ENCODE measurements at places on chromosomes 3 and 15.

DNA sequence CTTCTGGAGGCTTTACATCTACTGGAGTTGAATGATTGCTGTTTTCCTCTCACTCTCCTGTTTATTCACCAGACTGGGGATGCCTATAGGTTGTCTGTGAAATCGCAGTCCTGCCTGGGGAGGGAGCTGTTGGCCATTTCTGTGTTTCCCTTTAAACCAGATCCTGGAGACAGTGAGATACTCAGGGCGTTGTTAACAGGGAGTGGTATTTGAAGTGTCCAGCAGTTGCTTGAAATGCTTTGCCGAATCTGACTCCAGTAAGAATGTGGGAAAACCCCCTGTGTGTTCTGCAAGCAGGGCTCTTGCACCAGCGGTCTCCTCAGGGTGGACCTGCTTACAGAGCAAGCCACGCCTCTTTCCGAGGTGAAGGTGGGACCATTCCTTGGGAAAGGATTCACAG lies 4.3 kb upstream of the LRRK1 start:
- no peak for DNase-seq

DNA sequence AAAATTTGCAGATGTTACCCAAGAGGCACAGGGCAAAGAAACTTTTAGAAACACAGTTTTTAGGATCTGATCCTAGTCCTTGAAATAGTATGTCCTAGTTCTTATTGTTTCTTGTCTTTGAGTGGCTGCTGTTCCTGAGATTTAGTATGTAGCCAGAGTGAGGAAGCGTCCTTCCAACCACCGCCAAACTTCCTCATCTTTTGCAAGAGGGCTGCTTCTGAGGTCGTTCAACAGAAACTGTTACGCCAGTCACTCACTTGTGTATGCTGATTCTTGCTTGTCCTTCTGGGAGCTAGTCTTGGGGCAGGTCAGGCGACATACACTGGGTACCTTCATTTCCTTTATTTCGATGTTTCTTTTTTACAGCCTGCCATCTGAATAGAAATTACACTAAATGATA lies 577.3 kb upstream of the ZNF717 start:
- no peak for DNase-seq

DNA sequence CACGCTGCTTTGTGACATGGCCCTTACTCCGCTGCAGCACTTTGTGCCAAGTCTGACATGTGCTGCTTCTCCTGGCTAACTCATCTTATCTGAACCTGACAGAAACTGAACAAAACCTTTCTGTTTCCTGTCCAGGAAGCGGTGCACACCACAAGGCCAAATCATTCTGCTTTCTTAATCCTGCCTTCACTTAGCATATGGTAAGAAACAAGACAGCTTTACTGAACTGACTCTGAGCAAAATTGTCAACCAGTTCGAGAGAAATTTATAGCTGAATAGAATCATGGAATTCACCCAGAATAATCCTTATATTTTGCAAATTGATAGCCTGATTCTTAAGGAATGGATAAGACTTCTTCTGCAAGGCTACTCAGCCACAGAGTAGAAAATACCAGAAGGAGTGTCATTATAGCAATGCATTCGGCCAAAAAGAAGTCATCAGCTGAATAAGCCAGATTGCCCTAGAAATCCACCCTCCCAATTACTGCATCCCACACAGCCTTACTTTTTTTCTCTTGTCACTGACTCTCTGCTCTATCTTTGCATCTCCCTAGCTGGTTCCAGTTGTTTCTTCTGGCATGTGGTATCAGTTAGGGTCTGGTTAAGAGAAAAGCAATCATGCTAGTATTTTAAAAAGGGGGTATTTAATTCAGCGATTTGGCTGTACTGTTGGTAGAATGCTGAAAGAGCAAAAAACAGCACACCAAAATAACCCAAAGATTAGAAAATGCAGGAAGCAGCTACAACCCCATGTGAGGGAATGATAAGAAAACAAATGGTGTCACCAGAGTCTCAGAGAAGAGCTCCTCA lies 41.6 kb upstream of the STRIT1 start:
- DNase-seq: peak; percentile 0

- no peak for DNase-seq
Measured at GRCh38 chr3:64072126-64072525, 48.8 kb upstream of the PSMD6 start.

GRCh38 chr3:151686257-151686656 lies 47.5 kb upstream of the AADACL2 start:
- DNase-seq: no peak

GRCh38 chr3:194384569-194385001 lies 14.5 kb downstream of the GP5 start:
- no peak for DNase-seq

DNA sequence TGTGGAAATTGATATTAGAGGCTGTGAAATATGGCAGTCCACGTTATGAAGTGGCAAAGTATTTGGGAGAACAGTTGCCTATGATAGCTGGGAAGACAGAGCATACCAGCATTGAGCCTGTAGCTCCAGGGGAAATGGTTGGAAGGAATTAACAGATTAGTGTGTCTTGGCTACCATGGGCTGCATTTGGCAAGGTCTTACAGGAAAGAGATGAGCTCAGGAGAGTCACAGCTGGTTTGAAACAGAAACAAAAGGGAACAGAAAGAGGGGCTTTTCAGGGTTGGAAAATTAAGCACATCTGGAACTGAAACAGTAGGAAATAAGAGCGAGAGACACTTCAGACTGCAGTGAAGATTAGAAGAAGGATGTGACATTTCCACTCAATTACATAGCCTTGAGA lies 141.7 kb downstream of the FBLN2 start:
- no peak for DNase-seq

GRCh38 chr15:80999623-81000036 lies 1.1 kb upstream of the TLNRD1 start:
- DNase-seq: peak; percentile 68

- DNase-seq: no peak
Measured at GRCh38 chr3:28125342-28125741, 116.1 kb upstream of the CMC1 start.

DNA sequence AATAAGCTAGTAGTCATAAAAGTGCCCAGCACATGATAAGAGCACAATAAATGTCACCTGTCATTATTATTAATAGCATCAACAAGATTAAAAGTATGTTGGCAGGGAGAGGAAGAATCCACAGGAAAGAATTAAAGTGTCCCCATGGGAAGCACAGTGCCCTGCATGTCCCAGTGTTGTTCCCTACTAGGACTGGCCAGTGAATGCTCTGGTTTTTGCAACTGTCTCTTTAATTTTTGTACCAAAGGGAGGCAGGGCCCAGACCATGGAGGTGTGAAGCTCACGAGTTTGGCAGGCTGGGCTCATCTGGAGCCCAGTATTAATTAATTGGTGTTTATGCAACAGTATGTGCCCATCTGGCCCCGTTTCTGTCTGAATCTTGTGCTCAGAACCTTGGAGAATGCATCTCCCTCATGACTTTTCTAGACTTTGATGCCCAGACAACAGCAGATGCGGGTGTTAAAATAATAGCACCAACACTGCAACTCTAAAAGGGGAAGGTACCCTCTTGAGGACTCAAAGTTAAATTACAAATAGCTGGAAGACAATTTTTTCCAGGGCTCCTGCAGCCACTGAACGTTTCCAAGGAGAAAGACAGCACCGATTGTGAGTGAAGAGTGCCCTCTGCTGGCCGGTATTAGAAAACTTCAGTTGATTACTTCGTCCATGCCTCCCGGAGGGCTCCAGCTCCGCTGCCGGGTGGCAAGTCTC lies 71.9 kb upstream of the SPATA12 start:
- DNase-seq: peak; percentile 71

GRCh38 chr15:81080996-81081395 lies 53.1 kb upstream of the CFAP161 start:
- no peak for DNase-seq

DNA sequence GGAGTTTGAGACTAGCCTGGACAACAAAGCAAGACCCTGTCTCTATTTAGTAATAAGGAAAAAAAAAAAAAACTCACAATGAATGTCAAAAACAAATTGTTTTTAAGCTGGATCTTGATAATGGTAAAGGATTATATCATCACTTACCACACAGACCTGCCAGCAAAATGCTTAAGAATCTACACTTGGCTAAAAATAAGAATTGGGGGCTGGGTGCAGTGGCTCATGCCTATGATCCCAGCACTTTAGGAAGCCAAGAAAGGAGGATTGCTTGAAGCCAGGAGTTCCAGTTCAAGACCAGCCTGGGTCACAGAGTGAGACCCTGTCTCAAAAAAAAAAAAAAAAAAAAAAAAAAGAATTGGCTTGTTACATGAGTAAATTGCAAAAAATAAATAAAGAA lies 31.0 kb downstream of the ACAP2 start:
- no peak for DNase-seq

DNA sequence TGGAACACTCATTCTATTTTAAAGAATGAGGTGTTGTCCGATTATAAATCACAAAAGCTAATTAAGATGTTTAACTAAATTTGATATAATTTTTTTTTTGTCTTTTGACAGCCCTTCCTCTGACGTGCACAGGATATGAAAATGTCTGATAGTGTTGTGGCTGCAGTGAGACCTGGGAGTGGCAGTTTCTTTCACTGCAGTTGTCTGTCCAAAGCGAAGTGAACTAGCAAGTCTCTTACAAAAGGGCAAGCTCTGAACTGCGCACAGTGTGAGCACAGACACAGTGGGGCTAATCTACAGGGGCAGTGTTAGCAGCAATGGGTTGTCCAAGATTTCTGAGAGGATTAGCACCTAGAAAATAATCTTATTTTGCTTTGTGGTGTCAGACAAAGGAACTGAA lies 29.1 kb upstream of the MYRIP start:
- DNase-seq: no peak

- DNase-seq: no peak
Measured at GRCh38 chr3:66393333-66394005, 107.4 kb downstream of the LRIG1 start.

DNA sequence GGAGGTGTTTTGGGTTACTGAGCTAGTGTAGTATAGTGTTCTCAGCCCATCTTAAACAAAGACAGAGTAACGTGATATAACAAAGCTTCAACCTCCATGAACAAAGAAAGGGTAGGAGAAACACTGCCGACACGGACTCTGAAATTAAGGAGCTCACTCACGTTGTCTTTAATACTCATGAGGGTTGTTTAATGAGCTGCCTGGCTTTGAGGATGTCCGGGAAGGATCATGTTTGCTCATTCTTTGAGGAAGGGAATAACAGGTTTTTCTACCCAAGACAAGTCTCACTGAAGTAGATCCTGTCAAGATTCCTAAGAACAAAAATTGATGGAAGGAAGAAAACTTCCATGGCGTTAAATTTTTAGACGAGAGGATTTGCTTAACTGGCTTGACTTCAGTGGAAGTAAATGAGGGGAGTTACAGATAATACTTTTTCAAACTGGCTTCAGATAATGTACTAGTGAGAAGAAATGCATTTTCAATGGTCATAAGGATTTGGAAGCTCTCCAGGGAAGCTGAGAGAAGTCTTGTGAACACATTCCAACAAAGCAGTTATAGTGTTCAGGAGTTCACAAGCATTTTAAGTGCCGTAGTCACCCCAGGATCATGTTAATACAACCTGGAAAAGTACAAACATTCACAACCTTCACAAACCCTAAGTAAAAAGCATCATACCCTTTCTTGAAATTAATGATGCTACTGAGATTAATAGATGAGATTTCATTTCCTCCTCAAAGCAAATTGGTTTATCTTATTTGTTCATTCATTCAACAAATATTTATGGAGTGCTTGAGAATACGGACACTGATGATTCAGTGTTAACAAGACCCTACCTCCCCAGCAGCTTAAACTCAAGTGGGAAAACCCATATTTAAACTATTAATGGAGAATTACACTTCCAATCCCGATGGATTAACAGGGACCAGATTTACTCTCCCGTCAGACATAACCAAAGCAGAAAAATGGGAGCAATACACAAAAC lies 101.5 kb downstream of the SHQ1 start:
- DNase-seq: no peak

- DNase-seq: no peak
Measured at GRCh38 chr15:42427429-42428223, 63.3 kb downstream of the ZNF106 start.

DNA sequence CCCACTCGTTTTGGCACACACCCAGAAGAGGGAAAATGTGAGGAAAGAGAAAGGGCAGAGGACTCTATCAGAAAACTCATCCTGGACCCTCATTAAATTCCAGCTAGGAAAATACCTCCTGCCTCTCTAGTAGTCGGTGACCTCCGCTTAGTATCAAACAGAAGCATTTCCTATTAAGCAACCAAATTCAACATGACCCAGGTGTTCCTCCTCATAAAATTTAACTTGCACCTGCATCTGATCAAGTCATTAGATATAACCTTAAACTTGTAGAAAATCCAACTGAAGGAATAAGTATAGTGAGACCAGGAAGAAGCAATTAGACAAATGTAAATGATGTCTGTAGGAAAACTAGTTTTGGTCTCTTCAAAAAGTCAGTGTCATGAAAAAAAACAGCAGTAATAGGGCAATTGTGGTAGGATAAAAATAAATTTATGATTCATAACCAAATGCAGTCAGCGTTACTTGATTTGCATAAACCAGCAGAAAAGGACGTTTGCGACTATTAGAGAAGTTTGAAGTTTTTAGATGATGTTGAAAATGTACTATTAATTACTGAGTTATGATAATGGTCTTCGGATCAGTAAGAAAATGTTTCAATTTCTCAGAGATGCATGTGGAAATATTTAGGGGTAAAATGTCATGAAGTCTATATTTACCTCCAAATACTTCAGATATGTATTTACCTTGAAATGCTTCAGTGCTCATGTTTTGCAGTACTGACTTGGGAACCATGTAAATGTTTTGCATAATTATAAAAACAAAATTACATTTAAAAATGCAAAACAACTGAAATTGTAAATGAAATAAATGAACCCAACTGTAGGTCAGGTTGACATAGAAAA lies 44.6 kb downstream of the LDHAL6B start:
- DNase-seq: no peak

GRCh38 chr3:100045696-100046095 lies 68.6 kb downstream of the FILIP1L start:
- no peak for DNase-seq

DNA sequence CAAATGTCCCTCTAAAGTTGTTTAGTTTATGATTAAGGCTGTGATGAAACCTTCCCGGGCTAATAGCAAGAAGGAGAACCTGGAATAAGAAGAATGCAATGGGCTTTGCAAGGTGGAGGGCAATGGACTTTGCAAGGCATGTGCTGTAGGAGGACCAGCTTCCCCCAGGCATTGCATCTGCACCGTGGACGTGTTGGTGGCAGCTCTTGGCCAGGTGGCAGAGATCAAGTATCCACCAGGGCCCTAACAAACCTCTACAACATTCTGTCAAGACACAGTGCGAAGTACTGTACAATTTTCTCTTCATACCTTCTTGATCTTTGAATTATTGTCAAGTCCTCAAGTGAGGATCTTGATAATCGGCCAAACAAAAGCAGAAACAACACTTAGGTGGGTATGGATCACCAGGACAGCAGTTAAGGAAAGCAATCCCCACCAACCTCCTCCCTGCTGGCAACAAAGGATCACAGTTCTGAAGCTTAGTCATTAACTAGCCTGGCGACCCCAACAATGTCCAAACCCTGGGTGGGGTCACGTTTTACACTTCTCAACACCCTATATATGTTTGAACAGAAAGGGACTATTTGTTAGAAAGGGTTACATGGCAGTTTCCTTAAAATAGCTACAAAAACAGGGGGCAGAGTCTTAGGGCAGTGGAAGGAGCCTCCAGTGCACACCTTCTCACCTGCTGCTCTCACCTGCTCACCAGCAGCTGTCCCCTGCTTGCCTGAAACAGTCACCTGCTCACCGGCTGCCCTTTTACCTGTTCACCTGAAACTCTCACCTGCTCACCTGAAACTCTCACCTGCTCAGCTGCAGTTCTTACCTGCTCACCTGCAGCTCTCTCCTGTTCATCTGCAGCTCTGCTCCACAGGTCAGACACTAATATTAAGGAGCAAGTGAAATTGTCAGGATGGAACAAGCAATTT lies 137.9 kb upstream of the LIPC start:
- DNase-seq: no peak

- DNase-seq: no peak
Measured at GRCh38 chr3:24136624-24137310, 191.7 kb downstream of the NR1D2 start.
